ENCODE measurements at places on chromosomes 2 and 18. TPM values are rescaled to one million over a fixed set of nuclear protein-coding genes. Genes with fewer than 3 reads are reported as not detected.

The ZRANB3 gene
- 8.9 TPM for total RNA-seq

The BOK gene
- total RNA-seq = 51.2 TPM

The VAMP5 gene
- total RNA-seq = 88.9 TPM

The TUBA4A gene
- total RNA-seq = 5.2 TPM
